ENCODE measurements at places on chromosomes 12 and 14.

- DNase-seq: no peak
Observed at GRCh38 chr14:103130017-103130764, 6.9 kb downstream of the TNFAIP2 start.

DNA sequence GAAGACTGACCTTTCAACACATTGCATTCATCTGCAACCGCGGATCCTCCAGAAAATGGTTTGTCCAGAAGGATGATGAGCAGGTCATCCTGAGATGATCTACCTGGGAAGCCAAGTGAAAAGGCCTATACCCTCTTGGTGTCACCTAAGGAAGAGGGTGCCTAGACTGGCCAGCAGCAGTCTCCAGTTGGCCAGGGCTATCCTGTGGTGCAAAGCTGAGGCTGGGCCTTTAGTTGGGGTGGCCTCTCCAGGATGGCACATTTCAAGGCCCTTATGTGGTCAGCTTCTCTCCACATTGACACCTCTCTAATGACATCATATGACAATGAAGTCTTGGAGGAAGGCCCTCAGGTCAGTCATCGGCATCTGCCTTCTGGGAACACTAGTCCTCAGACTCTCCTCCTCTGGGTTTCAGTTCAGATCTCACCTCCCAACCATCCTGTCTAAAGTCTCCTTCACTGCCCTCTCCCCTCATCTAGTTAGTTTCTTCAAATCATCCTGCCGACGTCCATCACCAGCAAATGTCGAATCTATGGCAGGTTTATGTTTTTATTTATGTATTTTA, 3.3 kb upstream of the SLC22A17 start:
- no peak for DNase-seq

GRCh38 chr14:78986989-78987388, 816.8 kb downstream of the NRXN3 start:
- no peak for DNase-seq

- DNase-seq: no peak
Observed at GRCh38 chr14:104968153-104968527, 10.0 kb downstream of the AHNAK2 start.

Measured in NCI-H748 treated with DMSO at 0.1 percent for 48 hours (cell line).